ENCODE measurements at places on chromosomes 1 and 21.

- no peak for DNase-seq
Observed at GRCh38 chr1:211194826-211195225, 60.9 kb upstream of the KCNH1 start.

DNA sequence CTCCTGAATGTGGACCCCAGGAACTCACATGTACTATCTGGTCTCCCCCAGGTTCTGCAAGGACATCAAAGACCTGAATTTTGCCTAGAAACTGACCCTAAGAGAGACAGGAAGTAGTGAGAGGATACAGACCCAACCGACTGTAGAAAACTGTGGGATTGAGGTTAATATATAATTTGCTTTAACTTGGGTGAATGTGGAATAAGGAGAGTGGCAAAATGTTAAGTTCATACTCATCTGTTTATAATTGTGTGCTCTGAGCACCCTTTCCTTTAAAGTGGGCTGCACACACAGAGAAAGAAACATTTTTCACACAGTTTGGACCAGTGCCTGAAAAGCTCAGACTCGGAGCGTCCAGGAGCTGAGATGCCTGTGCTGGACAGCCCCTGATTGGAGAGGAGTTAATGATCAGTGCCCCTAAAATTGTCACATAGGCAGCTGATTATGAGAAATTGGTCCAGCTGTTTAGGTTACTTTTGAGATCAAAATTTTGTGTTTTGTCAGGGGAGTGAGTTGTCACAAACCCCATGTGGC, 37.2 kb downstream of the ROR1 start:
- no peak for DNase-seq

- DNase-seq = peak; percentile 84
Observed at GRCh38 chr1:71413441-71414175, 332.8 kb upstream of the ZRANB2 start.

DNA sequence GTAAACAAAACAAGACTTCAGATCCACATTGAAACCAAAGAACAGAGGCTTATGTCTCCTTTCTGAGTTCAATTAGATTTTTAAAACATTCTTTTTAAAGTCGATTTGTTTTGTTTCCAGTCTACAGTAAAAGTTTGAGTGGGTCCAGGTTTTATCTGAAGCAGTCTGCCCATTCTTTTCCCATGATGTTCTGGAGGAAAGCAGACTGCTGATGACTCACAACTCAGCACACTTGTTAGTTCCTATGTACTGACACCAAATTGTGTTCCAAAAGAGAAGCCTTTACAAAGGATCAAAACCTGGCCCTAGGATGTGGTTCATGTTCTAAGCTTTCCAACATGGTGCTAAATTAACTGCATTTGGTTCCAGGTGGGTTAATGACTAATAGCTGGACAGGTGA, 11.4 kb upstream of the CCN1 start:
- DNase-seq = no peak

GRCh38 chr1:50553921-50554320, 130.7 kb upstream of the DMRTA2 start:
- no peak for DNase-seq
